Activated CD8-positive, alpha-beta memory T cell treated with anti-CD3 and anti-CD28 coated beads for 1 hour (primary cell): ENCODE measurements at places on chromosomes 1 and 21.

DNA sequence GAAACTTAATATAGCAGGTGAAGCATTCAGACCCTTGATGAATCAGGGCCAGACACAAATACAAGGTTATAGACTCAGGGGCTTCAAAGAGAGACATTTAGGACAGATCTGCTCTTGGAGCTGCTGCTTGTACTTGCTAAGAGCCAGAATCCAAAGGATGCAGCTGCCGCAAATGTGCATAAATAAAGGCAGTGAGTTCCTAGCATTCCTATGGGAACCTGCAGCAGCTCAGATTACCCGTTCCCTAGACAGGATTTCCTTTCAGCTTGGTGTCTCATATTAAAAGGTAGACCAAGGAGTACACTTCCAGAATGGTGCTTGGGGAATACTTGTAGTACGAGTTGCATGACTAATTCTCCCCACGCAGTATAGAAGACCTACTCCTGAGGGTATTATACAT is 9.7 kb upstream of the LRRC53 start:
- DNase-seq = no peak

- no peak for DNase-seq
Observed at GRCh38 chr1:75099581-75099980, 34.6 kb upstream of the LHX8 start.

DNA sequence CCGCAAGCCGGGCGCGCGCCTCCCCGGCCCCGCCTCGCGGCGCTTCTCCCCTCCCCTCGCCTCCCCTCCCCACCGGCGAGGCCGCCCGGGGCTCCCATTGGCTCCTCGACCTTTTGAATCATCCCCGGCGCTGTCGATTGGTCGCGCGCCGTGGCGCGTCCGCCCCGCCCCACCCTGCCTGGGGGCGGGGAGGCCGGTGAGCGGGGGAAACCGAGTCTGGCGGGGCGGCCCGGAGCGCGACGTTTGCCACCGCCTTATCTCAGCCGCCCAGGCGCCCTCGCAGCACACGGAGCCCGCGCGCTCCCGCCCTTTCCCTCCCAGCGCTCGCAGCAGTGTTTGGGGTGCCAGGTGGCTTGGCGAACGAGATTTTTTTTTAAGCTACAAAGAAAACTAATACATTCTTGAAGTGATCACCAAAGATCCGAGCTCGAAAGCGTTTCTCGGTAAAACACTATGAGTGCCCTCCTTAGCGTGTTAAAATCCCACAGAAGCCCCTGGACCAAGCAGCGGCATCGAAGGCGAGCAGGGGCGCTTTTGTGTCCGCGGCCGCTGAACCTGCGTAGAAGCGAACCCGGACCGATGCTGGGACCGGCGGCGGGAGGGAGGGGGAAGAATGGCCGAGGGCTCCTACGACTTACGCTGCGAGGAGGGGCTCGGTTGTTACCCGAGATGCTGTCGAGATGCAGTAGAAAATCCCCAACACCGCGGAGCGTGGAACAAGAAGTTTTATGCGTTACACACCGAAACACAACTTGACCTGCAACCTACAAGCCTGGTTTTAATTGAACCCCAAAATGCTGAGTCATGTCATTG is 436 bp upstream of the LBR start:
- peak; percentile 88 for DNase-seq

- DNase-seq = no peak
Observed at GRCh38 chr1:207032528-207033017, at the start of gene C1orf116. Gene C1orf116 (minus strand): TSS chr1:207032756. CDS start chr1:207027598, 5,158 bp downstream.

DNA sequence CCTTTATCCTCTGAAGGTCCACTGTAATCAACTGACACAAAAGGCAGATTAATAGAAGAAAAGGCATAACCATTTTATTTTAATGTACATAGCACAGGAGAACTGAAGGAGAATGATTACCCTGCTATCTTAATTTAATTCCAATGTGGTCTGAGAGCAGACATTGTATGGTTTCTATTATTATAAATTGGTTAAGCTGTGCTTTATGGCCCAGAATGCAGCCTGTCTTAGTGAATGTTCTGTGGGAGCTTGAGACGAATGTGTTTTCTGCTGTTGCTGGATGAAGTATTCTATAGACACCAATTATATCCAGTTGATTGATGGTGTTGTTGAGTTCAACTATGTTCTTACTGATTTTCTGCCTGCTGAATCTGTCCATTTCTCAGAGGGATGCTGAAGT is 25.0 kb upstream of the SLC2A1 start:
- no peak for DNase-seq

DNA sequence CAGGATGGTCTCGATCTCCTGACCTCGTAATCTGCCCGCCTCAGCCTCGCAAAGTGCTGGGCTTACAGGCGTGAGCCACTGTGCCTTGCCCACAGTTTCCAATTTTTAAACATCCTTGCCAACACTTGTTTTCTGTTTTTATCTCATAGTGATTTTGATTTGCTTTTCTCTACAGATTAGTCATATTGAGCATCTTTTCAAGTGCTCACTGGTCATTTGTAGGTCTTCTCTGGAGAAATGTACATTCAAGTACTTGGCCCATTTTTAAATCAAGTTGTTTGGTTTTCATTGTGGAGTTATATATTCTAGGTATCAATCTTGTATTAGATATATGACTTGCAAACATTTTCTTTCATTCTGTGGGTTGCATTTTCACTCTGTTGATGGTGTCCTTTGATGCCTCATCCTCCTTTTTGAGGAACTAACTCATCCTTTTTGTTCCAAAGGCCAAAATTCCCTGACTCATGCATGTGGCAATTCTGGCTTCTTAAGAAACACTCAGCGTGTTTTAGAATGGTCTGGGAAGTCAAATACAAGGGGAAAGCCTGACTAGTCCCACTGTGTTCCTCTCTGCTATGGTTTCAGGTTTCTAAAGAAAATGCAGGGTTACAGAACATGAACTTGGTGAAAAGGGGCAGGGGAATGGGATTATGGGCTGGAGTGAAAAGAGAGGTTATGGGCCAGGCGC is 37.3 kb downstream of the PTAFR start:
- no peak for DNase-seq

GRCh38 chr1:18944810-18945209 is 11.7 kb downstream of the IFFO2 start:
- DNase-seq = no peak

- DNase-seq = no peak
Observed at GRCh38 chr1:184755226-184756065, 788 bp upstream of the EDEM3 start.
